ENCODE measurements at places on chromosomes 6 and 20.
A peak's percentile ranks its signal among the peaks of the same experiment; 100 is the strongest.

DNA sequence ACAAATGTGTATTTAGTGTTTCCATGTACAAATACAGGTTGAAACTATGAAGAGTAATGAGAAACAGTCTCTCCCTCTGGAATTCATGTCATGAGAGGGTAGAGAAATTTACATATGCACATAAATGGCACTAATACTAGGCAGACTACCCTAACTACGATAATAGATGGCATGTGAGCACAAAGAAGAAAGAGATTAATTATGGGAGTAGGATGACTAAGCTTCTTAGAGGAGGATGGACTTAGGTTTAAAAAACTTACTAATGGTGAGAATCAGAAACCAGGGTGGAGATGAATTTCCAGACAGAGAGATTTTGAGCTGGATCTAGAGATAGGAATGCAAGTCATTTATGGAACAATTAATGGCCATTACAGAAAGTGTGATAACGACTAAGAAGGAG lies 225.3 kb upstream of the HTR1E start:
- no peak for DNase-seq

DNA sequence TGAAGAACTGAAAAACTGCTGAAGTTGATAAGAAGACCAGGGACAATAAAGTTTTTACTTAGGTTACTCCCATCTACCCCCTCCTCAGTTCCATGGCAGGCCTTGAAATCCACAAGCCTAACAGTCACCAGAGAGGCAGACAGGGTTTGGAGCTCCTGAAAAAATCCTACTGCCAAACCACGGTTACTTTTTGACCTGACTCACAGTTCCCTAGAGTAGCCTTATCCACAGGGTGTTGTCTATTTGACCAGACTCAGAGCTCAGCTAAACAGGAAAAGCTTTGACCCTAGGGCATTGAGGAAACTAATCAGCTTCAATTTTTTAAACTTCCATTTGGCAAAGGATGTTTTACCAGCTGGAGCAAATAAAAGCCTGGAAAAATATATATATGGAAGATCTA lies 257.7 kb upstream of the NT5E start:
- no peak for DNase-seq

DNA sequence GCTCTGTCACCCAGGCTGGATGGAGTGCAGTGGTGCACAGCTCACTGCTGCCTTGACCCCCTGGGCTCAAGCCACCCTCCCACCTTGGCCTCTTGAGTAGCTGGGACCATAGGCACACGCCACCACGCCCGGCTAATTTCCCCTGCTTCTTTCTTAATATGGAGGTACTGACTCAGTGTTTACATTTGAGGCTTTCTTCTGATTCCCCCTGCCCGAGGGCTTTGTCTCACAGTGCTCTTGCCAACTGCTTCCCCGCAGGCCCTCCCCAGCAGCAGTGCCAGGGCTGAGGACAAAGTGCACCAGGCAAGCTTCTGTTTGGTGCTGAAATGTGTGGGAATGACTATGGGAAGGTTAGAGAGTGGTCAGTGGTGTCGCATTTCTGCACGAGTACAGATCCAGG lies 34.8 kb downstream of the NR2E1 start:
- DNase-seq = no peak

DNA sequence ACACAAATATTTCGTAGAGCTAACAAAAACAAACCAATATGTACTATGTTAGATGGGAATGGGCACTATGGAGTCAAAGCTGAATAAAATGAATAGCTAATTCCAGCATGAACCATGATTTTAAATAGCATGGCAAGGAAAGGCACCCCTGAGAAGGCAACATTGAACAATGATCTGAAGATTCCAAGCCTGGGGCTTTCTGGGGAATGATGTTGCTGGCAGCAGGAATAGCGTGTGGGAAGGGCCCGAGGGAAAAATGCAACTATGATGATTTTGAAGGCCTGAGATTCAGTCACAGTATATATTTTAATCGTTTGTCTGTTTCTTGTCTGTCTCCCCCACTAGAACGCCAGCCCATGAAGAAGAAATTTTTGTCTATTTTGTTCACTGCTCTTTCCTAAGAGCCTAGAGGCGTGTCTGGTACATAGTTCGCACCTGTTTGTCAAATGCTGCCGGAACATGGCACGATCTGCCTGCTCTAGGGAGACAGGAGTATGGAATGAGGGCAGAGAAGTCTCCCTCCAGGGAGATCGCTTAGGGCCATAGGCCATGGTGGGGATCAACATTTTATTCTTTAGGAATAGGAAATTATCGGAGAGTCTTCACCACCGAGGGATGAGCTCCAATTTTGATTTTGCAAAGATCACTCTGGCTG lies 84.8 kb upstream of the EYA2 start:
- no peak for DNase-seq

- DNase-seq = no peak
Measured at GRCh38 chr6:143205585-143205984, 144.9 kb downstream of the AIG1 start.

DNA sequence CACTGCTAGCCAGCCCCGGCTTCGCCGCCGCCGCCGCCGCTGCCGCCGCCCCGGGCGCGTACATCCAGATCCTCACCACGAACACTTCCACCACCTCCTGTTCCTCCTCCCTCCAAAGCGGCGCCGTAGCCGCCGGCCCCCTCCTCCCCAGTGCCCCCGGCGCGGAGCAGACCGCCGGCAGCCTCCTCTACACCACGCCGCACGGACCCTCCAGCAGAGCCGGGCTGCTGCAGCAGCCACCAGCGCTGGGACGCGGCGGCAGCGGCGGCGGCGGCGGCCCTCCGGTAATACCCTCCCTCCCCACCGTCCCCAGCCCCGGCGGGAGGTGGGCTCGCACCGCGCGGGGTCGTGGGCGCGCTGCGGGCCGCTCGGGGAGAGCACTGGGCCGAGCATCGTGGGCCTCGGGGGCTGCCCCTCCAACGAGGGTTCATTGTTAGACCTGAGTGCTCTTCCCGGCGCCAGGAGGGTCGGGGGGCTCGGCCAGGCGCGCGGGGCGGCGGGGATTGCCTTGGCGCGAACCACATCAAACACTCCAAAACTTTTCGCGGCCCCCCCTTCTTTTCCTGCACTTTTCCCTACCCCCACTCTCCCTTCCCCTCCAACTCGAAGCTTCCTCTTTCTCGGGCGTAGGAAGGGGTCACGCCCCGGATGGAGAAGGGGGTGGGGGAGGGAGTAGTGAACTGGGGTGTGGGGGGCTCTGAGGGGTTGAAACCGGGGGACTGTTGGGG lies 827 bp downstream of the E2F3 start:
- peak; percentile 31 for DNase-seq

DNA sequence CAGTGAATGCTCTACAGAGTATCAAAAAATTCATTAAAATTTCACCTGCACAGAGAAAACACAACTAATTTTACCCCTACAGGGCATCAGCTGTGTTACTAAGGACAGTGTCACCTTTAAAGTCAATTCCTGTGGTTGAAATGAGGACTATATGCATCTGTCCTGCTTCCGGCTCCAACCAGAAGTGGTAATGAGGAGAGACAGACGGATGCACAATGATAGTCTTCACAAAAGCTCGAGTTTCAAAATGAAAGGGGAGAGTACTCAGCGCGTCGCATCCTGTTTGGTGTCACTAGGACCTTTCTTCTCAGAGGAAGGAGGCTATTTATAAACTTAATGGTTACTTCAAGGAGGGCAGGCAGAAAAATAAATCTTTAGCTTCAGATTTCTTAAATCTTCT lies 86.5 kb downstream of the LYRM4 start:
- DNase-seq = peak; percentile 69
